ENCODE measurements at places on chromosomes 3 and 15.
A peak's percentile ranks its signal among the peaks of the same experiment; 100 is the strongest.

- no peak for DNase-seq
Measured at GRCh38 chr3:109112946-109113760, 4.8 kb downstream of the MORC1 start.

DNA sequence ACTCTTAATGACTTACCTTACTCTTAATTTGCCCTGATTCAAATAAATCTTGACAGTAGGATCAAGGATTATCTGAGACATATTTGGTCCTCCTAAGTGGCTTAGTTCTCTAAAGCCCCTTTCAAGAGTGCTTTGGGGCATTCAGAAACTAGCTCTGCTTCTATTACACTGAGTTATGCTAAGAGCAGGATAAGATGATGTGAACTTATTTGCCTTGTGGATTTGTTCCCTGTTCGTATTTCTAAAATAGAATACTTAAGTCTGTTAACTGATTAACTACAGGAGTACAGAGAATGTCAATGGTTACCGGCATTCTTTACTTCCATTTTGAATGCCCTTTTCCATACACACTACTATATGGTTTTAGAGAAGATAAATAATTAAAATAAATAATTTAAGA is 14.8 kb upstream of the FRMD4B start:
- DNase-seq = no peak

DNA sequence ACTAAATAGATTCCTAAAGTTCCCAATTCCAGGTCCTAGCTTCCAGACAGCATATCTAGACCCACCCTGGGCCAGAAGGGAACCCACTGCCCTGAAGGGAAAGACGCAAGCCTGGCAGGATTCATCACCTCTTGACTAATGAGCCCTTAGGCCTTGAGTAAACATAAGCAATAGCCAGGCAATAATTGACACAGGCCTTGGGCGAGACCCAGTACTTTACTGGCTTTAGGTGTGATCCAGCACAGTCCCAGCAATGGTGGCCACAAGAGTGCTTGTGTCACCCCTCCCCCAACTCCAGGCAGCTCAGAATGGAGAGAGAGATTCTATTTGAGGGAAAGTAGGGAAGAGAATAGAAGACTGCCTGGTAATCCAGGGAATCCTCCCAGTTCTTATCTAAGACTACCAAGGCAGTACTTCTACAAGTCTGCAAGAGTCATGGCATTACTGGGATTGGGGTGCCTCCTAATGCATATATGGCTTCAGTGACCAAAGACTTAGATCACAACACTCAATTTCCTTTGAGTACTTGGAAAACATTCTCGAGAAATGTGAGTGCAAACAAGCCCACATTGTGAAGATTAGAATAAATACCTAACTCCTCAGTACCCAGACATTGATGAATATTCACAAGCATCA is 30.4 kb upstream of the WWTR1 start:
- DNase-seq = no peak

- no peak for DNase-seq
Measured at GRCh38 chr3:38650248-38650951, 913 bp upstream of the SCN5A start.

GRCh38 chr15:66212563-66212921 is 41.0 kb downstream of the MEGF11 start:
- DNase-seq = no peak

DNA sequence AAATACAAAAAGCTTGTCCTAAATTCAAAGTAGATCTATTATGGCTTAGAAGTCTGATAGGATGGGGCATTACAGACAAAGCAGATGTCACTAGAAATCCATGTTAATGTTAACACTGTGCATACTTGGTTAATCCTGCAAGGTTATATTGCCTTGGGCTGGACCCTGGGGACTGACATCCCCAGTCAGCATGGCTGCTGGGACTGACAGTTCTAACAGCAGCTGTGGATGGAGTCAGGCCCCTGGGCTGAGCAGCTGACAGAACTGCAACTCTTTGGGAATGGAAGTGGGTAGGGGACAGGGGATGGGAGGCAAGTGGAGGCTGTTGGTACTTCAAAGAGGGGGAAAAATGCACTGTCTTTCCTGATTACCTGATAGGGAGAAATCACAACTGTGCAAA is 7.5 kb downstream of the P2RY1 start:
- DNase-seq = no peak

GRCh38 chr15:66298803-66299251 is 5.5 kb downstream of the DIS3L start:
- DNase-seq = no peak

DNA sequence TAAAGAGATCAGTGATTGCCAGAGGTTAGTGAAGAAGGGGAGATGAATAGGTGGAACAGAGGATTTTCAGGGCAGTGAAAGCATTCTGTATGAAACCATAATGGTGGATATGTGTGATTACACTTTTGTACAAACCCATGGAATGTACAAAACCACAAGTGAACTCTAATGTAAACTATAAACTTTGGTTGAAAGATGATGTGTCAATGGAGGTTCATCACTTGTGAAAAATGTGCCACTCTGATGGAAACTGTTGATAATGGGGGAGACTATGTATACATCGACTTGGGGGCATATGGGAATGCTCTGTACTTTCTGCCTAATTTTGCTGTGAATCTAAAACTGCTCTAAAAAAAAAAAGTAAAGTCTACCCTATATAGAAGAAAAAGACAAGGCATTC is 68.7 kb upstream of the ARHGEF3 start:
- no peak for DNase-seq

- DNase-seq = peak; percentile 43
Measured at GRCh38 chr3:184662187-184662586, 49.7 kb downstream of the MAGEF1 start.

DNA sequence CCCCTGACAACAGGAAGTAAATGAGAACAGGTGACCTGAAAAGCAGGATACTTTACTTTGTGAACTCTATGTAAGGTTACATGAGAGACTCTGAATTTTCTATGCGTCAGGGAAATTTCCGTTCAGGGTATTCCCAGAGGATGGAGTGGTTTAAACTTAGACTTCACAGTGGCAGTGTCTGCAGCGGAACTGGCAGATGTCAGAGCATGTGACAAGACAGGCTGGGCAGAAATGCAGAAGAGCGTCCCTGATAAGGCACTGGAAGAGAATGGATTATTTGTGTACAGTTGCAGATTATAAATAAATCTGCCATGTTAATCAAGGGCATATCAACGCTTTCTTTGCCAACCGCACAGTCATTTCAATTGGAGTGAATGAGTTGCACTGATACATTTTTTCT is 598.4 kb upstream of the ZNF717 start:
- DNase-seq = no peak

- DNase-seq = no peak
Measured at GRCh38 chr3:9316881-9317361, 45.9 kb upstream of the THUMPD3 start.

Data from cardiac muscle cell (in vitro differentiated cells and primary cell).